Stimulated activated CD4-positive, alpha-beta T cell treated with anti-CD3 and anti-CD28 coated beads, TNF-alpha, amount 100 ng/mL, for 1 hour (primary cell): ENCODE measurements at places on chromosomes 2 and 18.

DNA sequence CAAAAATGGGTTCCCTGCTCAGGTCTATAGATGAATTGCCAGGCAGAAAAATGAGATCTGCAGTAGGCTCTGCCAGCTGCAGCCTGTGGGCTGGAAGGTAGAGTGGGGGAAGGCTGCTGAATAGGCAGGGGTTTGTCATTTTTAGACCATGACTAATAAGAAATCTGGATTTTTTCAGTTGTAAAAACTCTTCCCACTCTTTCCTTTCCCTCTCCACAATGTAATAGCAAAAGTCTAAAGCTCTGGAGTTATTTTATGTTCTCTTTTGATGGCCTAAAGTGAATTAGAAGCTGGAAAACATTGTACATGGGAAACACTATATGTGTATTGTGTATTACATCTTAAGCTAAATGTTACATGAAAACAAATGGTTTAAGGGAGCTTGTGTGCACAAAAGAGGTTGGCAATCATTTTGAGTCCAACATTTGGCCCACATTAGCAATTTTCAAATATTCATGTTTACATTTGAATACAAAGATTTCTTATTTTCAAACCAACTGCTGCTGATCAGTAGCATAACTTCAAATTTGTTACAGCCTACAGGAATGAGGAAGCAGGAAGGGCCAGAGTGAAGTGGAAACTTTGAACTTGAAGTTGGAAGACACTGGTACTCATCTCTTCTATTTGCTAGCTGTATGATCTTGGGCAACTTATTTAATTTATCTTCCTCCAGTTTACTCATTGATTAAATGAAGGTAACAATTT lies 407.1 kb downstream of the SLC4A3 start:
- DNase-seq: no peak

- DNase-seq: no peak
Measured at GRCh38 chr18:23225503-23225902, 90.2 kb downstream of the CABLES1 start.

- DNase-seq: no peak
Measured at GRCh38 chr2:66867063-66867441, 432.1 kb downstream of the MEIS1 start.

- no peak for DNase-seq
Measured at GRCh38 chr2:236551471-236552211, 18.0 kb upstream of the ACKR3 start.

- no peak for DNase-seq
Measured at GRCh38 chr2:173280853-173281252, 73.8 kb upstream of the CDCA7 start.

- DNase-seq: no peak
Measured at GRCh38 chr2:121810959-121811853, 55.8 kb downstream of the TSN start.

- DNase-seq: no peak
Measured at GRCh38 chr18:77084688-77085035, 47.9 kb downstream of the MBP start.

DNA sequence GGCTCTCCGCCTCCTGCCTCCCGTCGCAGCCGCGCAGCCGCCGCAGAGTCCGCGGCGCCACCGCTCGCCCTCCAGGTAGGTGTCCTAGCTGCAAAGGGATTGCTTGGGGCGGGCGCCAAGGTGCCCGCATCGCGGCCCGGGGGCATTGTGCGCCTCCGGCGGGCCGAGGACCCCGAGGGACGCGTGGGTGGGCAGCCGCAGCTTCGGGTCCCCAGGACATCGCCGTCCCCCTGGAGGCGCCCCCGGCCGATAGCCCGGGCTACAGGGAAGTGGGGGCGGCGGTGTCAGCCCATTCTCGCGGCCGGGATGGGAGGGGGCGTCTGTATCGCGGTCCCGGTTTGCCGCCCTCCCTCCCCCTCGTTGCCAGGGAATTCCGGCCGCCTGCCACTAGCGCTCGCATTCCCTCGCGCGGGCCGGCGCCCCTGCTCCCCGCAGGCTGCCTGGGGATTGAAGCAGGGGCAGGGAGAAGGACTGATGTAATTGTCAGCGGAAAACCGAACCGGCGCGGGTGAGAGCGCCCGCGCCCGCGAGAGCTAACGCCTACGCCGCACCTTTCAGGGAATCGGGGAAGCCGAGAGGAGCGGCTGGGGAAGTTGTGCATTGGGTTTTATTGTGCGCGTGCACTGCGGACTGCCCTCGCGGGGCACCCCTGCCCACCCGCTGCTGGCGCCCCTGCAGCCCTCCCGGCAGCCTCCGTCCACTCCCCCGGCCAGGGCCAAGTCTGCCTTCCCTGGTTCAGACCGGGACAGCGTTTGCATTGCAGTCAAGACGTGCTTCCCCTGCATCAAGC lies 483 bp downstream of the OSBPL6 start:
- DNase-seq: no peak

GRCh38 chr18:51091270-51091669 lies 61.3 kb downstream of the SMAD4 start:
- DNase-seq: no peak

DNA sequence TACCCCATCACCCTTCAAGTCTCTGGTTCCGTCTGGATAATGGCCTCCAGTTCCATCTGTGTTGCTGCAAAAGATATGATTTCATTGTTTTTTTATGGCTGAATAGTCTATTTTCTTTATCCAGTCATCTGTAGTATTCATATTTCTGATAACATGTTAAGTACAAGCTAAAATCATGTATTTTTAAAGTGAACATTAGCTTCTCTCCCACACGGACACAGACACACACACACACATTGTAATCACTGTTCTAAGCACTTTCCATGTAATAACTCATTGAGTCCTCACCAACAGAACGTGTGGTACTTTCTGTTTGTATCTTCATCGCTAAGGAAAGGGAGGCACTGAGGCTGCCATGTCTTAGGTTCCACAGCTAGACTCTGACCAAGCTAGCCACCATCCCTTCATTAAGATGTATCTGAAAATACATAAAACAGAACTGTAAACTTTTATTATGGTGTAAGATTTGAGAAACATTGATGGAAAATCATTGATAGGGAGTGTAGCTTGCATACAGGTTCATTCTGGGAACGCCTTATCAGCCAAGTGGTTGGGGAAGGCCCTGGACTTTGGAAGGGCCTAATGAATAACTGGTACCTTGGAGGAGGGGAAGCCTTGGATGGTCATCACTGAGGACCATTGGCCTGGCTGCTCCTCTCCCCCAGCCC lies 8.1 kb downstream of the NCK2 start:
- no peak for DNase-seq

GRCh38 chr2:85769983-85770362 lies 16.2 kb downstream of the ATOH8 start:
- no peak for DNase-seq

- no peak for DNase-seq
Measured at GRCh38 chr2:64837925-64838641, 151.1 kb upstream of the SLC1A4 start.

DNA sequence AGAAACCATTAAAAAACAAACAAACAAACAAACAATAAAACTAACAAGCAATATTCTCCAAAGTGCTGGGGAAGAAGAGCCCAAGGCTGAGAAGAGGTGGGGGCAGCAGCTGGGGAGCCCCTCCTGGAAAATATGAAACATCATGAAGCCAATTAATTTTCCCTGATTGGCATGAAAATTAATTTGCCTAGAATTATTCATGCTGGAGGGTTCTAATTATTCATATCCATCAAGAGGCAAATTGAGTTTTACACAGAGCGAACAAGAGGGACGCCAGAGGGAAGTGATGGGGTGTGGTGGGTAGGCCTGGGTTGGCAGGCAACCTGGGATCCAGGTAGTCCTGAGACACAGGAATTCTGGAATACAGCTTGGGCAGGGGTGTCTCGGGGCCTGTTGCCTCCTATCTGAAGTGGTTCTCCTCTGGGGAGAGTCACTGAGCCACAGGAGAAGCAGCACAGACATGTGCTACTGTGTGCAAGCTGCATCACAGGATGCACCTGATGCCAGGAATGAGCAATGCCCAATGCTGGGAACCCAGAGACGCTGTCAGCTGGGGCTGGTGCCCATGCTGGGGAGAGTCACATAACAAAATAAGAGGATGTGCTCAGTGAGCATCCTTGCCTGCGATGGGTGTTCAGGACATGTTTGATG lies 100.5 kb downstream of the TEX51 start:
- no peak for DNase-seq

- no peak for DNase-seq
Measured at GRCh38 chr2:69173706-69174105, 160.7 kb downstream of the ANTXR1 start.

DNA sequence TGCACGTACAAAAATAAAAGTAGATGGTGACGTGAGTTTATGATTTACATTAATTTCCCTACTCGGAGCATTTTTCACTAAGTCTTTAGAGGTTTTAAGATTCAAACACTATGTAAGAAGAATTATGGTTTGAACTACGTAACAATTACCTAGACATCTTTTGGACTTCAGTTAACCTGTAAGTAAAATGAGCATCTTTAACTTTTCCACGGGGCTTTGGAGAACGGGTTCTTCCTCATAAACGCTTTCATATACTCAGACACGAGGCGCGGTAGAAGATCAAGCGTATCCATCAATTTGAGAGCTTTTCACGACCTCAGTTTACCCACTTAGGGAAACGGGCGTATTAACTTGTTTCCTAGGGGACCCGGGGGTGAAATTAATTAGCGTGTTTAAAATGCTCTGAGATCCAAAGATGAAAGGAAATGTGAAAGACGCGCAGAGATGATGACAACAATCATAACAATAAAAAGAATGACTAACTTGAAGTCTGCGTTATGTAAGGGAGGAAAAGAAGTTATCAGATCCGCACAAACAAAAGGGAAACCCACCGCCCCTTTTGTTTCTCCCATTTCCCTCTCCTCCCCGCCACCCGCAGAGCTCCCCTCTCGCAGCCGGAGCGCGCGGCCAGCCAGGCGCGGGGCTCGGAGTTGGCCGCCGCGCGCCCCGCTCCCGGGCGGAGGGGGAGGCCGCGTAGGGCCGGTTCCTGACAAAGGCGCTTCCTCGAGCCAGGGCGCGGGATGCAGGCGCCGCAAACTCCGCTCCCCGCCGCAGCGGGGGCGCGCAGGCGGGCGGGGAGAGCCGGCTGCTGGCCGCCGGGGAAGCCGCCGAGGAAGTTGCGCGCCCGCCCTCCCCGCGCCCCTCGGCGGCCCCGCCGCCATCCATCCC lies 807 bp downstream of the PELI1 start:
- DNase-seq: no peak

- no peak for DNase-seq
Measured at GRCh38 chr2:105578166-105578565, 166.5 kb upstream of the NCK2 start.

- no peak for DNase-seq
Measured at GRCh38 chr18:79682894-79683625, 3.5 kb downstream of the CTDP1 start.

- no peak for DNase-seq
Measured at GRCh38 chr2:96529376-96530143, 7.0 kb upstream of the ARID5A start.

DNA sequence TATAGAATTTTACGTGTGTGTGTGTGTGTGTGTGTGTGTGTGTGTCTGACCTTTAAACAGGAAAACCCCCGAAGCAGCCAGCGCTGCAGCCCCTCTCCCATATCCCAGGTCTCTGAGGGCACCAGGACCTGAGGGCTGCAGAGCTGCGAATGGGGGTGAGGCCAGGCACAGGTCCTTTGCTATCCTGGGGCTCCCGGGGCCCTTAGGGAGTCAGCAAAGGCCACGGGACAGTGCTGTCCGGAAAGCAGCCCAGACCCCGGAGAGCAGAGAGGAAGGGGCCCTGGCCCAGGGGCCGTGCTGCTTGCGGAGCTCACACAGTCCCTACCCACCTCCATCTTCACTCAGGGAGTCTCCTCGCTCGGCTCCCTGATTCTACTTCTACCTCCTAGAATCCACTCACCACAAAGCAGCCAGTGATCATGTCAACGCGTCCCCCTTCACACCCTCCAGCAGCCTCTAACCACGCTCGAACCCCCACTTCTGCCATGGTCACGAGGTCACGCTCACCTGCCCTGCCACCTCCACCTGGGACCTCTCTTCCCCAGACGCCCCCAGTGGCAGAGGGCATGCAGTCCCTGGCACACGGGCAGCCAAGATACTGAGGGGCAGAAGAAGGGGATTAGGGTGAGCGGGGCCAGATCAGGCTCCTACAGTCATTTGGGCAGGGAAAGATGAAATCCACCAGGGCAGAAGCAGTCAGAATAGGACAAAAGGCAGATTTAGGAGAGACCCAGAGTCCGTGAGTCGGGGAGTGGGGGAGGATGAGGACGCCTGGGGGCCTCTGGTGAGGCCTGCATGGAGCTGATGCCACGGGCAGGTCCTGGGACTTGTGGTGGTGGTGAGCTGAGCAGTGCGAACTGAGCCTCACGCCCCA lies 86.7 kb downstream of the USP40 start:
- no peak for DNase-seq

GRCh38 chr2:98508709-98509066 lies 64.0 kb downstream of the INPP4A start:
- DNase-seq: peak; percentile 28

- no peak for DNase-seq
Measured at GRCh38 chr18:61333746-61334490, 688 bp downstream of the CDH20 start.

- no peak for DNase-seq
Measured at GRCh38 chr18:3902676-3903075, 452.7 kb downstream of the TGIF1 start.

- no peak for DNase-seq
Measured at GRCh38 chr18:38709122-38709521, 1143.5 kb upstream of the CELF4 start.

GRCh38 chr18:3930126-3931012 lies 480.4 kb downstream of the TGIF1 start:
- no peak for DNase-seq

- no peak for DNase-seq
Measured at GRCh38 chr18:51077217-51077616, 47.2 kb downstream of the SMAD4 start.

GRCh38 chr2:18430996-18431748 lies 129.3 kb downstream of the RDH14 start:
- no peak for DNase-seq

- no peak for DNase-seq
Measured at GRCh38 chr2:162473986-162474385, 130.1 kb downstream of the GCA start.

DNA sequence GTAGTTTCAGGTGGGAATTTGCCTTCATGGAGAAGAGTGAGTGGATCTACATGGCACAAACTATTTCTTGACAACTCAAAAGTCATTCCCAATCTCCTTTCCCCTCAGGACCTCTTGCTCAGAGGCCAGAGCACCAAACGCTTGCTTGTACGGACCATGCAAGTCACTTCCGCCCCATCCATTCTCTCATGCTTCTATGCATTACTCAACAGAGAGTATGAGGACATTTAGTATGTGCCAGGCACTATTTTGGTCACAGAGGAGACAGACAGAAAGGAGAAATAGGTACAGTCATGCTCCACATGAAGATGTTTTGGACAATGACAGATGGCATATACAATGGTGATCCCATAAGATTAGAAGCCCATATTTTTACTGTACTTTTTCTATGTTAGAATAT lies 117.5 kb downstream of the ACTR3 start:
- DNase-seq: no peak

DNA sequence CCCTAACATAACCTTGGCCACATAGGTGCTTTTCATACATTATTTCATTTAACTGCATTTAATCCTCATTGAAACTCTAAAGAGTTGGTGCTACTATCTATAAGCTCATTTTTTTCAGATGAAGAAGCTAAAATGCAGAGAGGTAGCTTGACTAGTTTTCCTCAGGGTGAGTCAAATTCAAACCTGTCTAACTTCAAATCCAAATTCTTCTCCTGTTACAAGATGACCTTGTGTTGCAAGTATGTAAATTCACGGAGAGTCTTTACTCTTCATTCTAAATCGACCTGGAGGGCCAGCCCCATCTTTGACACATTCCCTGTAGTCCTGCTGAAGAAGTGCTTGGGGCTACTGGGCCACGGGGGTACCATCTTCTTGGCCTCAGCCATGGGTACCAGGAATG lies 8.2 kb upstream of the SETBP1 start:
- no peak for DNase-seq

- no peak for DNase-seq
Measured at GRCh38 chr2:70767079-70767698, 811 bp downstream of the ADD2 start.
